ENCODE measurements at places on chromosomes 7 and 10.
A peak's percentile ranks its signal among the peaks of the same experiment; 100 is the strongest.

DNA sequence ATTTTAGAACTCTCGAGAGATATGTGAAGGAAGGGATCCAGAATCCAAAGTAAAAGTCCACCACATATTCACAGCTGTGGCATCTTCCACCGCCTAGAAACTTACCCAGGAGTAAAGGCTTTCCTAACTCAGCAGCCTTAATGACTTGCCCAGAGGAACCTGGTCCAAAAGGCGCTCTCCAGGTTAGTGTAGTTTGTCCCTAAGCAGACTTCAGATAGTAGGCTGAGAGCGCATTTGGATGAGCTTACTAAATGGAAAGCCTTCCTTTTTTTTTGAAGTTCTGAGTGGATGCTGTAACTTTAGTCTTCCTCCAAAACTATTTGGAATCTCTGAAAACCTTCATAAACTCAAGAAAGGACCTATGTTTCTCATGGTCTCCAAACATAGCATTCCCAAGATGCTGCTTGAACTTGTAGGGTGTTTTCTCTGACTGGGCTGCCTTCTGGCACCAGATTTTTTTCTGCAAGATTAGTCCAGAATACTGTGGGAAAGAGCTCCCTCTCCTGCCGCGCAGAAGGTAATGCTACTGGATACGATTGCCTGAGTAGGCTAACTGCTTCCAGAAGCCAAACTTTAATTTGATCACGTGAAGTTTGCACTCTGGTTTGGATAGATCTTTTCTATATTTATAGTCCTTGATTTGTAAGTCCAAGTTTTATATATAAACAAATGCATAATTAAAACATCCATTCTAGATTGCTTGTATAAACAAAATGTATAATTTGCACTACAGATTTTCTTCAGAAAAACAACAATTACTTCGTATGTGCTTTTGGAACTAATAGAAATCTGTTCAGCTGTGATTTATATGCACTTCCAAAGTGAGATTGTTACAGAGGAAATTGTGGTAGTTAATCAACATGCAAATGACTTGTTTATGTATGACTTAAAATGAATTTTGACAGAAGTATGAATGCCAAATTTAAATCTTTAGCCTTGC, 19.6 kb upstream of the GPR37 start:
- no peak for DNase-seq

DNA sequence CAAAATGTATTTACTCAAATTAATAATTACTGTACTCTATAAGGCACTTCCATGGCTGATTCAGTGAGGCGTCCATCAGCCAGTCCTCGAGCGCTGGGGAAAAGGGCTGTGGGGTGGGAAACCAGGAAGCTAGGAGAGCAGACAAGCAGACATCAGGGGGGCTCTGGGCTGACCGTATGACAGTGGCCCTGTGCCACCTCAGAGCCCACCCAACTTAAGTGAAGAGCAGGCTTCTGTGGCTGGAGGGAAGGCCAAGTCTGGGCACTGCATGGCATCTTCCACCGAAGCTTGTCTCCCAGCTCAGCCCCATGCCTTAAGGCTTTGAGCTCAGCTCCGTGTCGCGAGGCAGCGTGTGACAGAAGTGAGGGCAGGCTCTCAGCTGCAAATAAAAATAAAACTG, 464.5 kb upstream of the ZMIZ1 start:
- no peak for DNase-seq

GRCh38 chr10:104479906-104480593, 126.4 kb downstream of the CFAP58 start:
- no peak for DNase-seq

DNA sequence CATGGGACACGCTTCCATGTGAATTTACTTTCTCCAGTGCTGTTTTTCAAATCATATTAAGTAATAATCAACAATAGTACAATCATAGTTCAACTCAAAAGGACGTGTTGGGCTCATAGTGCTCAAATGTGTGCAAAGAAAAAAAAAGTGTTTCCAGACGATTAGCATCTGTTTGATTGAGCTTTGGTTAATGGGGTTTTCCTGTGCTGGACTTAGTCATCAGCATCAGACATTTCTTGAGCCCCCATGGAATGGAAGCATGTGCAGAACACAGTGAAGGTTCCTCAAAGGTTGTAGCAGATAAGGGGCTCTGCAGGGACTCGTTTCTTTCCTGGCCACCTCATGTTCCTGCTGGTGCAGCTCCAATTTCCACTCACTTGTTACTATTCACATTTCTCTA, 233.9 kb downstream of the PAXIP1 start:
- DNase-seq, result no peak

DNA sequence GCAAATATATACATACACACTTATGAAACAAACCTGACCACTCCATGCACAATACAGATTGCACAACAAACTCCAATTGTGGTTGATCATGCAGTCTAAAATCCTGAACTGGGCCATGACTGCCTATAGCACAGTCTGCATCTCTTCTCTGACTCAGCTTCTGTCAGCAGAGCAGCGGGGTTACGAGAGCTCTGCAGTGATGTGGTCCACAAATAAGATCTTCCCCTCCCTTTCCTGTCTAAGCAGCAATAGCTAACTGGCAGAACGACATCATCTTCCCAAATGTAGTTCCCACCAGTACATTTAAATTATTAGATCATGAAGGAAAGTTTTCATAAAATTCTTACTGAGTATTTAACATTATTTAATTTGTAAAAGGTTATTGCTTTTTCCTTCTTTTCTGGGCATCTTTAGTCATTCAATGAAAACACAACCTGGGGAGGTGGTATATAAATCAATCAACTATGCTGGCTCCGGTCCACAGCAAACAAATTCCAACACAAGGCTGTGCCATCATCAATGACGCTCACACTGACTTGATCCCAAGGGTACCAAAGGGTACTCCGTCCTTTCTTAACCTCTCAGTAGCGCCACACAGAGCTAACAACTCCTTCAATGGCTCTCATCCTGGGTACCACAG, 17.1 kb downstream of the ARHGAP21 start:
- no peak for DNase-seq

DNA sequence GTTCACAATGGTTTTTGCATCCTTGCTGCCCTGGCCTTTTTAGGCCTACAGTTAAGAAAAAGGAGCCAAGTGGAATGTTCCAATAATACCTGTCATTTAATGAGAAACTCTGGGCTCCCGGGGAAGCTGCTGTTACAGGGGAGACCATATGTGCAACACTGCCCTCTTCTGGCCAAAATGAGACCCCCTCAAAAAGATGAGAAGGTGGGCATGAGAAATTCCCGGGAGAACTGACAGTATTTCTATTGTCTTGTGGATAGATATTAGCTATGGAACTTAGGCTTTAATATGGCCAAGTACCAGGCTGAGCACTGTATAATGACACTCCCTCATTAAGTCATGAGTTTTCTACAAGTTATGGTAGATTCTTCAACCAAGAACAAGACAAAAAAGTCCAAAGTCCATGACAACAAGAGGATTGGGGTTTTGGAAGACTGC, 99.4 kb downstream of the CCDC3 start:
- peak; percentile 30 for DNase-seq

DNA sequence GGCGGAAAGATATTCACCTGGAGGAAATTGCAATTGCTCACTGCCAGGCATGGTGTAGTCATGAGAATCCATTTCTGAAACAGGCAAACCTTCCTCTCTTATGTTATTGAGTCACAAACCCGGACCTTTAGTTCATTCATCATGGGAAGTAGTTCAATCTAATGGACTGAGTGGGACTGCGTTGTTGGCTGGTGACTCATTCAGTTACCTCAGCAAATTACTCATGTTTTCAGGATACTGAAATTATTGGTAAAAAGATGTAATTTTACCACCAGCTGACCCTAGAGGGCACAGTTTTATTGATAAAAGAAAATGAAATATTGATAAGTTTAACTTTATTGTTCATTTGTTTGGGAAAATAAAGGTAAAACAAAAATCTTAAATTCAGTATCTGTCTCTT, 1194.4 kb upstream of the SORCS1 start:
- DNase-seq, result no peak

- no peak for DNase-seq
Measured at GRCh38 chr7:77800730-77801129, 2.2 kb downstream of the PHTF2 start.

DNA sequence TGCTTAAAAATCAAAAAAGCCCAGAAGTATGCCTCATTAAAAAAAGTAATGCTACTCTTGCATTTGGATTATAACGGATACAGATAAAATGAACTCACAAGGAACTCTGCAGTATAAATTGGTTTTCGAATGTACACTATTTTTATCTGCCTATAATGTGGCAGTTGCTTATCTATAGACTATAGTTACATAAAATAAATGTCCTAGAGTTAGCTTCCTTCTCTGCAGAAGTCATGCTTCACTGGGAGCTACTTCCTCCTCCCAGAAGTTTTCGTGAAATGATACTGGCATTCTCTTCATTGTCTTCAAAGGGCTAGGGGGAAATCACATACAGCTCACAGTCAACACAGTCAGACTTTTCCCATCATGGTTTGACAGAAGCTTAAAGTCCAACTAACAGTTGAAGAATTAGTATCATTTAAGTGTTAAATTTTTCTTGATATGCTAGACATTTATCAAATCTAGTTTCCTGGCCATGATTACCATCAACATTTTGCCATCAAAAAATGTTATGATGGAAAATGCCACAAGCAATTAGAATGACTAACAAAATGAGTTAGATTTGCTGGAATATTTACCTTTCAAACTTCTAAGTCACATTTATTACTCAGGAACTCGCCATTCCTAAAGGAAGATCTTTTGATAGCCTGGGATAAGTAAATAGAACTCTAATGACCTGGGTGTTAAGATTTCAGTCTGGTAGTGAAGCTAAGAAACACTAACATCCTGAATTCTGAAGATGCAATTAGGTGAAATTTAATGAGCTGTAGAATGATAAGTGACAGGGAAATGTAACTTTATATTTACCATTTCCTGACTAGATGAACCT, 87.3 kb upstream of the TRIL start:
- no peak for DNase-seq

DNA sequence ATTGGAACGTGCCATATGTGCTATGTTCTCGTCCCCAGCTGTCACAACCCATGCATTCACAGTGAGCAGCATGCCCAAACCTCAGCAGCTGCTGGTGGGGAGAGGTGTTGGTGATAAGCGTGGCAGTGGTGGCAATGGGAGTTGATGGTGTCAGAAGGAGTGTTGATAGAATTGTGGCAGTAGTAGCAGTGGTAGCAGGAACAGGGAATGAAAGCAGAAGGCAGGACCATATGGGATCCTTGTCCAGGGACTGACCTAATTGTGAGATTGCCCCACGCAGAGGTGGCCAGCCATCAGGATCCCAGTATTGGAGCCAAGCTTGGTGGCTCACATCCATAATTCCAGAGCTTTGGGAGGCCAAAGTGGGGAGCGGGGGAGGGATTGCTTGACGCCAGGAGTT, 276.3 kb downstream of the GALNT17 start:
- DNase-seq, result no peak

- no peak for DNase-seq
Measured at GRCh38 chr7:26704036-26704435, 160.4 kb downstream of the SKAP2 start.

DNA sequence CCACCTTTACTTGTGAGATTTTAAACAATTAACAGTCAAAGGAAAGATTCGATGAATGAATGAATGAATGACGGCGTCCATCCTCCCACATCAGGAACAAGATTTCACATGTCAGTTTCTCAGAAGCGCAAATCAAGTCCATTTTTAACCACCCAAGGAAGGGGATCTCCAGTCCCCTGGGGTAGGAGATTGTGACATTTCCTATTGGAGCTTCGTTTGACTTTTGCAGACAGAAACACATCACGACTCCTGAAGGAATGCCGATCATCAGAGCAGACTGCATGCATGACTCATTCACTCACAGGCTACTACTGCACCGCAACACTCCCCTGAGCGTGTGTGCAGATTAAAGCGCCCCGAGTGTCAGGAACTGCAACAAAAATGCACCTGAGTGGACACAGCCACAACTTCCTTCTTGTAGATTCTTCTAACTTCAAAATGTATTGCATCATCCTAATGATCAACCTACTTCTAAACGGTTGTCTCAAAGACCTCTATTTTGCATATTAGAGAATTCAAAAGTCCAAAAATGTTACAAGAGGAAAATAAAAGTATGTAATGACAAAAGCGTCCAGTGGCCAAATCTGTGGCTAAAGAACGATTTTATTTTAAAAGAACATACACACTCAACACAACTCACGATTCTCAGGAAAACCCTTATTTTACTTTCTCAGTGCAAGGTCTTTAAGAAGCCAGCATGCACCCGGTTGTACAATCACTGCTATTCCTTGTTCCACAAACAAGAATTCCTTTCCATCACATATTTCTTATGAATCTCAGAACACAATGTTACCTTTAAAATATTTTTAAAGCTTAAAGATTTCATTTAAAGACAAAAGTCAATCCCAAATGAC, 172.6 kb downstream of the FAM107B start:
- peak; percentile 52 for DNase-seq

- DNase-seq, result no peak
Measured at GRCh38 chr10:91593834-91594233, 39.0 kb downstream of the PPP1R3C start.

GRCh38 chr7:38451840-38452239, 178.4 kb upstream of the TARP start:
- no peak for DNase-seq

- DNase-seq, result no peak
Measured at GRCh38 chr7:138245682-138246081, 169.4 kb downstream of the AKR1D1 start.
